ENCODE measurements at places on chromosomes 5 and 9. TPM values are rescaled to one million over a fixed set of nuclear protein-coding genes. Genes with fewer than 3 reads are reported as not detected.

Gene SLC4A9
- 0.29 TPM for polyA plus RNA-seq

DNA sequence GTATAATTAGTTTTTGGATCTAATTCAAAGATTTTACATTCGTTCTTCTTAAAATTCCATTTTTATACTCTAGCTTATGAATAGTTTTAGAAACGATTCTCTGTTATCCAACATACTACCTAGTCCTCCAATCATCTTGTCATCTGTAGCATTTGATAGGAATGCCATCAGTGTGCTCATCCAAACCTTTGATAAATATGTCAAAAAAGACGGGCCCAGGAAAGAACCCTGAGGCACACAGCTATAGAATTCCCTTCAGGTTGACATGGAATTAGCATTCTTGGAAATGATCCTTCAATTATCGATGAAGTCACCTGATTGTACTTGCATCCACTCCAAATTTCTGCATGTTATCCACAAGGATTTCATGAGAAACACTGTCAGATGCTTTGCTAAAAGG is 64.8 kb upstream of the EFNA5 start:
- H3K4me1 ChIP-seq = no peaks in the 10 kb centered on the region
- no peaks in the 10 kb centered on the region for H3K36me3 ChIP-seq
- DNase-seq = no peak
- H3K4me3 ChIP-seq = no peak overlapping the region
- H3K27me3 ChIP-seq = no peaks in the 10 kb centered on the region

- H3K27me3 ChIP-seq = no peaks in the 10 kb centered on the region
- DNase-seq = no peak
- no peak overlapping the region for H3K27ac ChIP-seq
Measured at GRCh38 chr5:62154758-62155157, 151.2 kb upstream of the KIF2A start.

DNA sequence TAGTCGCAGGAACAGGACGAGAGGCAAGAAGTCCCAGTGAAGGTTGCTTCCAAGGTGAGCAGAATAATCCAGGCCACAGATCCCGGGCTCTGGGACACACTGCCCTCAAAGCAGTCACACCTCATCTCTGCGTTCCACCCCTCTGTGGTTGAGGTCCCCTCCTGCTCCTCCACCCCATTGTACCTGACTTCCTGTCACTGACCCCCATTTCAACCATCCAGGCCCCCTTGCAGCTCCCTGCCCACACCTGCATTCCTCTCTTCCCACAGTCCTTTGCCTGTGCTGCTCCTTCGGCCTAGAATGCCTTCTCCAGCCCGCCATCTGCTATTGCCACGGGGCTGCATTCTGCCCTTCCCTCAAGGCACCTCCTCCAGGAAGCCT is 73.5 kb downstream of the PAX5 start:
- H3K27ac ChIP-seq = no peak overlapping the region
- peaks cover 12% of the 10 kb centered on the region for H3K4me1 ChIP-seq
- no peak for DNase-seq
- no peak overlapping the region for H3K4me3 ChIP-seq

GRCh38 chr9:122109035-122109813 is 16.1 kb upstream of the TTLL11 start:
- no peak overlapping the region for H3K4me3 ChIP-seq
- H3K36me3 ChIP-seq = no peaks in the 10 kb centered on the region
- no peak for DNase-seq

GRCh38 chr5:1311439-1312055 is 16.7 kb upstream of the TERT start:
- peaks cover 3% of the 10 kb centered on the region for H3K4me1 ChIP-seq
- no peaks in the 10 kb centered on the region for H3K27me3 ChIP-seq
- no peak for DNase-seq
- H3K27ac ChIP-seq = no peak overlapping the region
- no peak overlapping the region for H3K4me3 ChIP-seq
- H3K36me3 ChIP-seq = peaks cover 5% of the 10 kb centered on the region

Gene C9orf152
- 0.08 TPM for polyA plus RNA-seq

DNA sequence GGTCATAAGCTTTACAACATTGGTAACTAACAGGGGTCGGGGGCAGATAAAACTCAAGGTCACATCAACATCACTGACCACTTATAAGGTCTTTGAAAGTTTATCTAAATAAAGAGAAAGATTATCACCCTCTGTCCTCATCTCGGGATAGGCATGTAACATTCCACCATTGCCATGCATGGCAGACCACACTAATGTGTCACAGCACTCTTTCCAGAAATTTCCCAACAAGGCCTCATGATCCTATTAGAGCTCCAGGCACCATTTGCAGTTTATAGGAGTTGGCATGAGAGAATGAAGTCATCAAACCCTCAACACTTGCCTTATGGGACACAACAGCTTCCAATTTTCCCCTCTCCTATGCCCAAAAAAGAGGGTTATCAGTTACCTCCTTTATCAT is 31.9 kb upstream of the ZNF622 start:
- no peak overlapping the region for H3K4me3 ChIP-seq
- H3K27me3 ChIP-seq = no peaks in the 10 kb centered on the region
- H3K27ac ChIP-seq = no peak overlapping the region

GRCh38 chr9:15243081-15243480 is 63.9 kb downstream of the TTC39B start:
- no peaks in the 10 kb centered on the region for H3K4me1 ChIP-seq
- H3K4me3 ChIP-seq = no peak overlapping the region
- H3K27ac ChIP-seq = no peak overlapping the region

Gene TAF1L
- not detected for polyA plus RNA-seq

Gene FAM200C
- 13.3 TPM for polyA plus RNA-seq

DNA sequence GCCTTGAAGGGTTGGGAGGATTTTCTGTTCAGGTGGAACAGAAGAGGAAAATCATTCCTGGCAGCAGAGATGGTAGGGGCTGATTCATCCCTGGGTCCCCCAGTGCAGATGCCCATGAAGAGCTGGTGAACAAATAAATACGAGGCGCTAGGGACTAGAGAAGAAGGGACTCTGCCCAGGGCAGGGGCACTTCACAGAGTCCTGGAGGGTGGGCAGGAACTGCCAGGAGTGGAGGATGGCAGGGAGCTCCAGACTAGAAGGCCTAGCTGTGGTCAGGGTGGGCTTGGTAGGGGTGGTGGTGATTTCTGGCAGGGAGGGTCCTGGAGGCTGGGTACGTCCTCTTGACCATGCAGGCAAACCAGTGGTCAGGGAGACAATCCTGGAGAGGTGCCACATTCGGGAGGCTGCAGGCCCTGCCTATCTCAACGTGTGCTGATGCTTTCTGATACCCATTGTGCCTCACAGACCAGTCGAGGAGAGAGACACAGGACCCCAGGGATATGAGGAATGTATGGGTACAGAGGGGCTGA is 69.9 kb downstream of the CRB2 start:
- no peaks in the 10 kb centered on the region for H3K27me3 ChIP-seq
- H3K4me1 ChIP-seq = peaks cover 28% of the 10 kb centered on the region
- H3K4me3 ChIP-seq = no peak overlapping the region
- H3K27ac ChIP-seq = peak overlapping the region; percentile 60
- no peak for DNase-seq

Gene CNTNAP3B
- polyA plus RNA-seq = 19.1 TPM

Gene DMAC1
- polyA plus RNA-seq = 62.7 TPM

Gene LCN1
- polyA plus RNA-seq = not detected

Gene IL3
- not detected for polyA plus RNA-seq

Gene RXRA
- polyA plus RNA-seq = 32.3 TPM

- H3K4me3 ChIP-seq = no peak overlapping the region
- no peaks in the 10 kb centered on the region for H3K4me1 ChIP-seq
- H3K27ac ChIP-seq = no peak overlapping the region
- no peaks in the 10 kb centered on the region for H3K36me3 ChIP-seq
Measured at GRCh38 chr9:88794100-88794499, 197.2 kb upstream of the S1PR3 start.

- H3K4me3 ChIP-seq = no peak overlapping the region
- DNase-seq = no peak
- no peaks in the 10 kb centered on the region for H3K36me3 ChIP-seq
- no peaks in the 10 kb centered on the region for H3K27me3 ChIP-seq
- no peak overlapping the region for H3K27ac ChIP-seq
Measured at GRCh38 chr9:126049088-126049487, 277.5 kb upstream of the MVB12B start.

Gene KIF12
- 5.3 TPM for polyA plus RNA-seq

DNA sequence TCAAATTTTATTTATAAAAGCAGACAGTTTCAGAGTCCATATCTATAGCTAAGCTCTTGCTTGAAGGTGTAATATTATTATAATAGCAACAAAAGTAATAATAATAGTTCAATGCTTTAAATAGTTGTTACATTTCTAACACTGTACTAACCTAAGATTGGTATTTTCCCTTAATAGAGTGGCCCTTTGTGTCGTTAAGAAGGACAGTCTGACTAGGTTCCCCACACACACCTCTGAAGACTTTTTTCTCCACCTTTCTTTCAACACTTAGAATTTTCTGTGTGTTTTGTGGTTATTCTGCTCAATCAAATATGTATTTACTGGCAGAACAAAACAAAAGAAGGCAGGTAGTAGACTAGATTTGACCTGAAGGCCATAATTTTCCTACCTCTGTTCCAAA is 223.2 kb upstream of the ACO1 start:
- H3K27me3 ChIP-seq = no peaks in the 10 kb centered on the region
- no peak overlapping the region for H3K4me3 ChIP-seq
- H3K4me1 ChIP-seq = no peaks in the 10 kb centered on the region
- no peak overlapping the region for H3K27ac ChIP-seq
- DNase-seq = no peak

DNA sequence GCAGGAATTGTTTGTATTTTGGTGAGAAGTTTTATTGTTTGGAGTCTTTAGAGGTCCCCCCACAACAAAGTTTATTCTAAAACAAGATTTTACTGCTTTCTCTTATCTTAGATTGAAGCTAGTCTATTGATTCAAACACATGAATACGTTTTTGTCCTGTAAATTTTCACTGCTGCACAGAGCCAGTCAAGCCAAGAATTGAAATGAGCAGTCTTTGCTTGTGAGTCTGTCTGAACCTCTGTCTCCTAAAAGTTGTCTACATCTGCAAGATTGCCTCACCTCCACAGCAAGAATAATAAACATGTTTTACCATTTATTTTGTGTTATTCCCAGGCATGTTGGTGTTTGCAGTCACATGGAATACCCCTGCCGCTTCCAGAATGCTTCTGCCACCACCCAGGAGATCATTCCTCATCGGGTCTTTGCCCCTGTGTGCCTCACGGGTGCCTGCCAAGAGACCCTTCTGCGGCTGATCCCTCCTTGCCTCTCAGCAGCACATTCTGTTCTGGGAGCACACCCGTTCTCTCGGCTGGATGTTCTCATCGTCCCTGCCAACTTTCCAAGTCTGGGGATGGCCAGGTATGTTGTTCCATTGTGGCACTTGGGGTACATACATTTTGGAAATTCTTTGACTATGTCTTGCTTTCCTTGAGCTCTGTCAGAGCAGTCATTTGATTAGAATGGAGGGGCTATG is 74.1 kb downstream of the AOPEP start:
- H3K27me3 ChIP-seq = no peaks in the 10 kb centered on the region
- H3K4me3 ChIP-seq = no peak overlapping the region
- no peak for DNase-seq
- peaks cover 18% of the 10 kb centered on the region for H3K4me1 ChIP-seq
- peak overlapping the region; percentile 76 for H3K27ac ChIP-seq
- peaks cover 3% of the 10 kb centered on the region for H3K36me3 ChIP-seq

Gene SPEF2
- 14.9 TPM for polyA plus RNA-seq

Gene DHFR
- 58.9 TPM for polyA plus RNA-seq

DNA sequence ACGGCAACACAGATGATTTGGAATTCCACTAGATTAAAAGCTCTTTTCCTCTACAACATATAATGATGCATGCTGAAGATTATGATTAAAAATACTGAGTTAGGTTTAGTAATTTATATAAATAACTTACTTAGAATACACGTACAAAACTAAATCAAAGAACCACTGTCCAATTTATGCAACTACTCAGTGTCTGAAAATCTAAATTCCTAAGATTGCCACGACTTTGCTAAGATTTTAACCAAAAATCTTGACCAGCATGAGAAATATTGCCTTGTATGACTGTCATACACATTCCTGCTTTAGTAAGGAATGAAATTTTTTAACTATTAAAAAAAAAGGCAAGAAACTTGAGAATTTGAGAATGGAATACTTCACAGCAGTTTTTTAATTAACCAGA is 292.4 kb downstream of the ZNF608 start:
- H3K4me3 ChIP-seq = no peak overlapping the region
- H3K27me3 ChIP-seq = no peaks in the 10 kb centered on the region
- no peak overlapping the region for H3K27ac ChIP-seq
- no peaks in the 10 kb centered on the region for H3K4me1 ChIP-seq

Gene EEIG1
- 71.2 TPM for polyA plus RNA-seq

Gene TLX3
- 12.0 TPM for polyA plus RNA-seq

Gene GFI1B
- 0.42 TPM for polyA plus RNA-seq
